ENCODE measurements at places on chromosomes 5 and 9. TPM values are rescaled to one million over a fixed set of nuclear protein-coding genes. Genes with fewer than 3 reads are reported as not detected.

SEMA4D gene
- total RNA-seq, result 0.25 TPM

PTGR1 gene
- 62.7 TPM for total RNA-seq

SLC36A1 gene
- total RNA-seq, result 8.1 TPM

PRR7 gene
- 5.3 TPM for total RNA-seq

VAV2 gene
- 17.8 TPM for total RNA-seq

DPYSL3 gene
- 118 TPM for total RNA-seq

All from aortic smooth muscle cell (primary cell).